Thoracic aorta (tissue), 2 donors: ENCODE measurements at places on chromosomes 1 and 21. TPM values are rescaled to one million over a fixed set of nuclear protein-coding genes. Genes with fewer than 3 reads are reported as not detected.

Gene PPP1R15B
- 64.5 TPM for total RNA-seq

DNA sequence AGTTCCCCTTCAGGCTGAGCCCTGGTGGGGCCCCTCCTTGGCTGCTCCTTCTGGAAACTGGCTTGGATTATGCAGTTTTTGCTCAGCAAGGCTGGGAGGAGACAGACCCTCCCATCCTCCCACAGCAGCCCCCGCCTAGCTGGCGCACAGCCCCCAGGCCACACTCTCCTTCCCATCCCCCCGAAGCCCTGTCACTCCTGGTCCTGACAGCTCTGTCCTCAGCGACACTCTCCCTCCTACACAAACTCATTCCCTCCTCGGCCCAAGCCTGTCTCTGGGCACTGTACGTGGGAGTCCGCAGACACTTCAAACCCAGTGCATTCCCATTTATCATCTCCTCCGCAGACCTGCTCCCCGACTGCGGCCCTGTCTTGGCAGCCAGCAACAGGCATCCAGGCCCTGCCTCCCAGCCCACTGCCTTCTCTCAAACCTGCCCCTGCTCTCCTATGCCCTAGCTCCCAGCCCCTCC, 25.0 kb upstream of the EPHB2 start:
- no peak overlapping the region for H3K27ac ChIP-seq
- H3K36me3 ChIP-seq, result no peaks in the 10 kb centered on the region
- H3K4me1 ChIP-seq, result no peaks in the 10 kb centered on the region
- H3K27me3 ChIP-seq, result peaks cover 4% of the 10 kb centered on the region

DNA sequence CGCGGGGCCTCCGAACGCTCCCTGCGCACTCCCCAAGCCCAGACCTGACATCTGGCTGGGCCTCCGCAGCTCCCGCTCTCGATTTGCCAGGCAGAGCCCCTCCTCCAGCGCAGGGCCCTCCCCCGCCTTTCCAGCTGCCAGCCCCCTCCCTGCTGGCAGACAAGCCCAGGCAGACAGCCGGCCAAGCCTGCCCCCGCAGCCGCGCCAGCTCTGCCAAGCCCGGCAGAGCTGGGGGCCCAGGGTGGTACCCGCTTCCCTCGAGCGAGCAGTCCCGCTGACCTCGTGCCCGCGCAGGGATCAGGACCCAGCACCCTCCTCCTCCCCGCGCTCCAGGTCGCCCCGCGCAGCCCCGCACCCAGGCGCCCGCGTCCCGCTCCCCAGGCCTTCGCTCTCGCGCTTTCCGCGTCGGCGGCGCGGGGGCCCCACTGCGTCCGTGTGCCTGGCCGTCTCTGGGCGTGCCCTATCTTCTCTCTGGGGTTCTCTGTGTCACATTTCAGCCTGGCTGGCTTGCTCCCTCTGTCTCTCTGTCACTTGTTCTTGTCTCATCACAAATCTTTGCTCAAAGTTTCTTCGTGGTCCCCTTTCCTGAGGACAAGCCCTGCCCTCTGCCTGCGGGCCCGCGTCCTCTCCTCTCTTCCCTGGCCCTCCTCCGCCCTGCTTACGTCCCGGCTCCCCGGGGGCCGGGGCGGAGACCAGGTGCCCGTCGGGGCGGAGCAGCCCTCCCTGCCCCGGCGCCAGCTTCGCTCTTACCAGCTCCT, 580 bp downstream of the INKA2 start:
- H3K27me3 ChIP-seq, result no peaks in the 10 kb centered on the region
- H3K36me3 ChIP-seq, result no peaks in the 10 kb centered on the region
- peaks cover 32% of the 10 kb centered on the region for H3K4me1 ChIP-seq
- peak overlapping the region; percentile 78 for H3K4me3 ChIP-seq
- DNase-seq, result no peak

DNA sequence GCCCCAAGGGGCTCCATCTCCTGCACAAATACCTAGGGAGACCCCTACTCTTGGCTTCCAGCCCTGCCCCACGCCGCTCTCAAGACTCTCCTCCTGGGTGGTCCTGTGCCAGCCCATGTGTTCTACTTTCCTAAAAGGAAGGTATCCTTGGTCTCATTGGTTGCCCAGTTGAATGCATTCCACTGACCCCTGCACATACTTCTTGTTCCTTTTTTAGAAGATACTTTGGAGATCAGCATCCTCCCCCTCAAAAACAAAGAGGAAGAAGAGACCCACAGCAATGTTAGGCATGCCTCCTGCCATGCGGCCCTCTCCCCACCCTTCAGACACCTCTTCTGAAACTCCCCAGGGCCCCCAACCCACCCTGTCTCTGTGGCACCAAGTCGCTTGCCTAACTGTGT, 4.1 kb downstream of the SLAMF9 start:
- no peak overlapping the region for H3K27ac ChIP-seq
- H3K4me3 ChIP-seq, result no peak overlapping the region
- H3K27me3 ChIP-seq, result no peaks in the 10 kb centered on the region
- no peak for DNase-seq

DNA sequence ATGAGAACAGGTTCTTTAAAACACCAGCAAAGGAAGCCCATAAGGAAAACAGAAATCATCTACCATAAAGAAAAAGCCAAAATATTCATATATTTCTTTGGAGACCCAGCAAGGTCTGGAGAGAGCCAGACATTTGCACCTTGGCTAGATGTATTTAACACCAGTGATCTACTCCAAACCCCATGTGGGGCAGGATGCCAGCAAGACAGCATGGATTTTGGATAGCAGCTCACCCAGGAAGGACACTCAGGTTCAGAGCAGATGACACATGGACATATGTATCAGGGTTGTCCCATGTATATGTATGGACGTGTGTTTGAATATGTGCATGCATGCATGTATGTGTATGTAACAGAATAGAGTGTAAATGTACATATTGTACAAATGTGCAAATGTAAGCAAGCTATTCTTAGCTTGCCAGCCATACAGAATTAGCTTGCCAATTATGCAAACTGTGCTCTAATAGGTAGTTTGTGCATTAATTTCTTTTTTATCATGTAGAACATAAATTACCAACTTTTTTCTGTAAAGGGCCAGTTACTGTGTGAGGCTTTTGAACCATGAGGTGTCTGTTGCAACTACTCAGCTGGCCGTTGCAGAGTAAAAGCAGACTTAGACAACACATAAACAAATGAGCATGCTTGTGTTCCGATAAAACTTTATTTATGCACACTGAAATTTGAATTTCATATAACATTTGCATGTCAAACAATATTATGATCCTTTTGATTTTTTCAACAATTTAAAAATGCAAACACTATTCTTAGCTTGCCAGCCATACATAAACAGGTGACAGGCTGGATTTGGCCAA, 73.5 kb upstream of the KAZN start:
- H3K27ac ChIP-seq, result no peak overlapping the region
- no peaks in the 10 kb centered on the region for H3K36me3 ChIP-seq
- no peak for DNase-seq
- no peaks in the 10 kb centered on the region for H3K27me3 ChIP-seq

GRCh38 chr1:112546076-112546475, 37.3 kb downstream of the WNT2B start:
- no peak overlapping the region for H3K4me3 ChIP-seq
- DNase-seq, result no peak
- peaks cover 4% of the 10 kb centered on the region for H3K36me3 ChIP-seq
- no peaks in the 10 kb centered on the region for H3K27me3 ChIP-seq
- H3K27ac ChIP-seq, result no peak overlapping the region

- no peaks in the 10 kb centered on the region for H3K36me3 ChIP-seq
- H3K4me3 ChIP-seq, result no peak overlapping the region
- H3K4me1 ChIP-seq, result no peaks in the 10 kb centered on the region
- H3K27me3 ChIP-seq, result no peaks in the 10 kb centered on the region
- H3K27ac ChIP-seq, result no peak overlapping the region
These were observed 281.1 kb downstream of the DNM3 start for GRCh38 chr1:172122381-172122780.
